CD4-positive, alpha-beta T cell treated with Interleukin-15 for 4 hours (primary cell): ENCODE measurements at places on chromosomes 11 and 22.

GRCh38 chr11:102551169-102551781 is 20.7 kb upstream of the MMP7 start:
- no peak for DNase-seq

- no peak for DNase-seq
These were observed 12.5 kb downstream of the GDPD5 start for GRCh38 chr11:75513250-75513649.

GRCh38 chr11:102361086-102362031 is 14.3 kb downstream of the BIRC2 start:
- DNase-seq, result peak; percentile 42

DNA sequence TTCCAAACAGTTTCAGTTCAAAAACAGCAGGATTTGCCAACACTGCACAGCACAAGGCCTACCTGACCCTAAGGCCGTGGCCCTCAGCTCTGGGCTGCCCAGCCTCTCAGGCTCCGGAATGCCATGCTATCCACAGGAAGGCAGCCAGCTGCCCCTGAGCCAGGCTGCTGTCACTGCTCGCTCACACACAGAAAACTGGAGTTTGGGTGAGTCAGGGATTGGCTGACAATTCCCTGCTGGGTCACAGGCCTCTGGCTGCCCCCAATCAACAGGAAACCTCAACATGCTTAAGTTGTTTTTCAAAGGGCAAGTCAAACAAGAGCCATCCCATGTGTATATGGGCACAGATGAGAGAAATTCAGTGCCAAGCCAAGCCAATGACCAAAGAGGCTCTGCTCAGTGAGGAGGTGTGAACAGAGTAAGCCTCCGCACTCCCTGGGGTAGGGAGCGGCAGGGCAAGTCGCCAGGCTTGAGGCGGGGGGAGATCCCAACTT is 50.2 kb downstream of the RPL27A start:
- DNase-seq, result no peak

- no peak for DNase-seq
These were observed 24.1 kb downstream of the IRAG1 start for GRCh38 chr11:10669258-10670033.

- DNase-seq, result no peak
These were observed 558.4 kb downstream of the METTL15 start for GRCh38 chr11:28666632-28667031.

- no peak for DNase-seq
These were observed 12.1 kb downstream of the DERL3 start for GRCh38 chr22:23826510-23827350.
